ENCODE measurements at places on chromosomes 4 and X.

DNA sequence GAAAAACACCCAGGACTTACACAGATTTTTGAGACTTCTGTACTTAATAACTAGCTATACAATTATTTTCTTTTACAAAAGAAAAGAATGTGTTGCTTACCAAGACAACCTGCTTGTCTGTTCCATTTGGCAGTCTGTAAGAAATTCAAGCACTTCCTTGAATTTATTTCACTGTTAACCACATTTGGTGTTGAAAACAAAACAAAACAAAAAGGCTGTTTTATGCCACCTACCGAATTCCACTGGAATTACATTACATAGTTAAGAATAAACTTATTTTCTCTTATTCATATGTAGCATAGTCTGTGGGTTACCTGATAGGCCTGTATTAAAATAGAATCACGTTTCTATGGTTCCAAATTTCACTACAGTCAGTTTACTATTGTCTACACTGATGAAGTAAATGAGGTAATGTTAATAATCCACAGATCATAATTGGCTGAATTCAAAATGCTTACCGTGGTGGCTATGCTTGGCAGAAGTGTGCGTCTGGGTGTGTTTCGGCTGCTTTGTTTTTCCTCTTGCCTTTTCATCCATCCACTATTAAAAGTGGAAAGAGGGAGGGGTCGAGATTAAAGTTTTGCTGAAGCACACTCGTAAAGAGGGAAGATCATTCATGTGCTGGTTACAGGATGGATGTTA is at the start of gene TLR1:
TLR1 (minus strand) TSS at position 138 of the 642 bp plus-strand sequence. CDS start 5,960 bp downstream, outside the sequence.
- DNase-seq = peak; percentile 85

GRCh38 chr4:65416891-65417290 is 253.4 kb downstream of the EPHA5 start:
- peak; percentile 78 for DNase-seq

GRCh38 chr4:38125816-38126215 is 165.6 kb downstream of the PTTG2 start:
- no peak for DNase-seq

DNA sequence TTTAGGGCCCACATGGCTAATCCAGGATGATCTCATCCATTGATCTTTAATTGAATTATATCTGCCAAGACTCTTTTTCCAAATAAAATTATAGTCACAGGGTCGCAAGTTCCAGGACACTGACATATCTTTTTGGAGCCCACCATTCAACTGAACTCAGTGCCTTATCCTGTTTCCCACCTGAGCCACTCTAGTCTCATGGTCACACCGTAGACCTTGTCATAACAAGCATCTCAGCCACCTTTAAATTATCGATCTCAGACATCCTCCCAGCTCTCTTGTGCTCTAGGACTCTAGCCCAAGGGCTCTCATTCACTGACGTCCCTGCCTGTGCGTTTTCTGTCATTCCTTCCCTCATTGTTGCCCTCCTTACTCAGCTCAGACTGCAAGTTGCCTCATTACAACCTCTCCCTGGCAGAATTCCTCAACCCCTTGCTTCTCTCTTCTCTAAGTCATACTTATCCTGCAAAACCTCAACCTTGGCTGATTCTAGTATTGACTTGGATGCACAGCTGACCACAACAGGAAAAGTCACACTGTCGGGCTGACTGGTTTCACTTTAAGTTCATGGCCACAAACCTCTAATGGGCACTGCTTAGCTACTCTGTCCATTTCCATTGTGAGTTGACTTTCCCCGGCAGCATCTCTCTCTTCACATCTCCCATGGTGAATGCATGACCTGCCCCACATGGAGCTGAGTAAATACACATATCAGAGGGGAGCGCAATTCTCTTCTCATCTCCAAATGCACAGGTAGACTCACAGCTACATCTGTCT is 91.0 kb upstream of the TRIM2 start:
- DNase-seq = no peak

GRCh38 chrX:30597216-30598012 is 19.8 kb upstream of the TASL start:
- peak; percentile 29 for DNase-seq

DNA sequence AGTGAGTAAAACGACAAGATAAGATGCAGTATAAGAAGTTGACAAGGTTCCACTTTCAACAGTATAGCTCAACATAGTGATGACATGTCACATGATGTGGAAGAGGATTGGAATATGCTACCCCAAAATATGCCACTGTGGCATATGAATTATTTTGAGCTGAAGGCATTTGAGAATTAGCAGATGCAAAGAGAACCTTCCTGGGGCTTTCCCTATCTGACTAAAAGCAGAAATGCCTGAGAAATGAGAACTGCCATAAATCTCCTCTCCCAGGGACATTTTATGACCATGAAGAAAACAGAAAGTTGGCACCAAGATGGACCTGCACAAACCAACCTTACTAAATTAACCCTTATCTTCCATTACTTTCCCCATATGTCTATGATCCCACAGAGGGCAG is 24.8 kb downstream of the CDKN2AIP start:
- DNase-seq = no peak

DNA sequence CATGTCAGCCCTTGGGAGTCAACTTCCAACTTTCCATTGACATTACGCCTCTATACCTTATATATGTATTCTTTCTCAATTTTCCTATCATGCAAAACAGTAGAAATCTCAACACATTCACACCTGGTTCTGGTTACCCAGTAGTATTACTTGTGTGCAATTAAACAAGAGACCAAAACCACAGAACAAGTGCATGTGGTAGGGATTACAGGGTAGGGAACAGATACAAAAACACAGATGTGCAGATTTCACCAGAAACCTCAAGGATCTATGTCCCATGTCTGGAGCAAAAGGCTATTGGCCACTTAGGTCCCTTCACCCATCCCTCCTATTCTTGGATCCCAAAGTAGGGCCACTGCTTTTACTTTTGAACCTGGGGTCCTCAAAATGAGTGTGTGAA is 143.6 kb upstream of the ZCCHC13 start:
- no peak for DNase-seq

GRCh38 chr4:8085491-8086117 is 73.0 kb downstream of the ABLIM2 start:
- DNase-seq = no peak

DNA sequence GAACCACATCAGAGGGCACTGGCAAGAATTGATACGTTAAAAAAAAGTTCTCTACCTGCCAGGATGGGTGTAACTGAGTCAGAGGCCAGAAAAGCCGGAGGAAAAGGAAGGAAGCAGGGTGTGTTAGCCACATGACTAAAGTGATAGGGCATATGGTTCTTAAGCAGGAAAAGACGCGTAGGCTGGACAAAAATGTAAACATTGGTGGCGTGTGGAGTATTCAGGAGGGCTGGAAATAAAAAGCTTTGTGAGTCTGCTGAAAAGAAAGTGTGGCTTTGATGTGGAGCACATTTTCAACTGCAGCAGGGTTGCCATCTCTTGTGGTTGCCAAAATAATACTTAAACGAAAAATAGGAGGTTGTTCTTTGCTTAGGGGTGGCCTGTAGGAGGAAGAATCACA is 186.5 kb upstream of the RPL34 start:
- DNase-seq = peak; percentile 11

DNA sequence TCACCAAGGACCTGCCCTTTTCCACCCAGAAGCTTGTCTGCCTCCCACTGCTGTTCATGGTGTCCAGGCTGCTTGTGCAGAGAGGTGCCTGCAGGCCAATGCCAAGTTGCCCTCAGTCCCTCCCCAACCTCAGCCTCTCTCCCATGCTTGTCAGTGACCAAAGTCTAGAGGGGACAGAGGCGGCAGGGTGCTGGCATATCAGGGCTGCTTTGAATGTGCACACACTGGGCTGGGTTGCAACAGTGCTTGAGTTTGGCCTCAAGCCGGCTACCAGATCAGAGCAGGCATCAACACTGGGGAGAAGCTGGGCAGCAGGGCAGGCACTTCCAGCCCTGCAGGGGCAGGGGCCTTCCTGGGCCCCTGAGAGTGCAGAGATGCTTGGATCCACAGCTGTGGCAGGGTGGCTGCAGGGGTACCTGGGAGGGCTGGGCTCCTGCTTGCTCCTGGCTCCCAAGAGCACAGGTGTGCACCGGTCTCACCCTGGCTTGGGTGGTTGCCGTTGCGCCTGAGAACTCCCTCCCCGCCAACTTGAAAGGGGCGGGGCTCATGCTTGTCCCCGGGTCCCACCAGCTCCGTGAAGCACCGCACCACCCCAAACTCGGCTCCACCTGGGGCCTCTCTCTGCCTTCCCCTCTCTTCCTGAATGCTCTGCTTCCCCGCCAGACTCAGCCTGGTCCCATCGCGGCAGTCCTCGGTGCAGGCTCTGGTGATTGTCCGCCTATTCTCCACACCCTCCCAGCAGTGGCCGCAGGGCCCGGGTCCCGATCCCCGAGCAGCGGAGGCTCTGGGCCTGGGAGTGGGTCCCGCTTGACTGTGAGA is 1681.9 kb upstream of the ADGRL3 start:
- no peak for DNase-seq

DNA sequence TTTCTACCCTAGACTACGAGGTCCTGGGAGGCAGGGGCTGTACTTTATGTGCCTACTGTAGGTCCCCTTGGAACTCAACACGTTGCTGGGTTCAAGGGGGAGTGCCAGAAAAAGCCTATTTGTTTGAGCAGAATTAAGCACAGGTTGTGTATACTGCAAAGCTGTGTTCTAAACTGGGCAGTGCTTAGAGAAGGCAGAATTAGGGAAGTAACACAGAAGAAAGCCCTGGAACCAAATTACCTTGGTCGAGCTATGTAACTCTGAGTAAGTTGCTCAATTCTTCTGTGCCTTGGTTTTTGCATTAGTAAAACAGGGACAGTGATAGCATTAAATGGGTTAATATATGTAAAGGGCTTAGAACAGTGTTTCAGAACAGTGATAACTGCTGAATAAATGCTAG is 245.0 kb upstream of the SFRP2 start:
- DNase-seq = no peak

- DNase-seq = no peak
Observed at GRCh38 chrX:65596270-65597034, 61.9 kb upstream of the LAS1L start.

DNA sequence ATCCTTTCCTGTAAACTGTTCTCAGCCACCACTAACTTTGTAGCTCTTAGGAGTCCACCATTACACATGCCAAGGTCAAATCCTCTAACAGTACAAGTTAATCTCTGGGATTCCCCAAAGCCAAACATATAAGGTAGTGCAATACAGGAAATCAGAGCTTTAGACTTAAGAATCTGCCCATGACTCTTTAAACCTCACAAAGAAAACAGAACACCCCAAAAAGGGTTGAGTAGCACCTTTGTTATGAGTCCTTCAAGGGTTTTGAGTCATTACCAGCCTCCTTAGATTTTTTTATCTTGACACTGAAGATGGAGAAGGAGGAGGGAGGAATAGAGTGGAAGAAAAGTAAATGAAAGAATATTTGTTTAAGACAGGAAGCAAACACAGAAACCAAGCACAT is 243.9 kb upstream of the SPANXN1 start:
- no peak for DNase-seq

DNA sequence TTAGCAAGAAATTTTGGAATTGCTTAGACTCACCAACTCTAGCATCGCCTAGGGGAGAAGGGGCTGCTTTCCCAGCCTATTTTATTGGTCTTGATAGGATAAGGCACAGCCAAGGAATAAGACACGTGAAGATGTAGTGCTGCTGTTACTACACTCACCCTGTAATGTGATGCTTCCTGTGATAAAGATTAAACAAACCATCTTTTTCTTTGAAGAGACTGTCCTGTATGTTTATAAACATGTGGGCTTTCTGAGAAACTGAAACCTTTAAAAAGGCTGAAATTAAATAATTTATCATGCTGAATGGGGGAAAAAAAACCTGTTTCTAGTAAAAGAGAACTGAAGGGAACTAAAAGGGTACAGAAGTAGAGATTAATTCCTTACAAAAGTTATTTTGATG is 13.2 kb downstream of the TAPT1 start:
- no peak for DNase-seq

DNA sequence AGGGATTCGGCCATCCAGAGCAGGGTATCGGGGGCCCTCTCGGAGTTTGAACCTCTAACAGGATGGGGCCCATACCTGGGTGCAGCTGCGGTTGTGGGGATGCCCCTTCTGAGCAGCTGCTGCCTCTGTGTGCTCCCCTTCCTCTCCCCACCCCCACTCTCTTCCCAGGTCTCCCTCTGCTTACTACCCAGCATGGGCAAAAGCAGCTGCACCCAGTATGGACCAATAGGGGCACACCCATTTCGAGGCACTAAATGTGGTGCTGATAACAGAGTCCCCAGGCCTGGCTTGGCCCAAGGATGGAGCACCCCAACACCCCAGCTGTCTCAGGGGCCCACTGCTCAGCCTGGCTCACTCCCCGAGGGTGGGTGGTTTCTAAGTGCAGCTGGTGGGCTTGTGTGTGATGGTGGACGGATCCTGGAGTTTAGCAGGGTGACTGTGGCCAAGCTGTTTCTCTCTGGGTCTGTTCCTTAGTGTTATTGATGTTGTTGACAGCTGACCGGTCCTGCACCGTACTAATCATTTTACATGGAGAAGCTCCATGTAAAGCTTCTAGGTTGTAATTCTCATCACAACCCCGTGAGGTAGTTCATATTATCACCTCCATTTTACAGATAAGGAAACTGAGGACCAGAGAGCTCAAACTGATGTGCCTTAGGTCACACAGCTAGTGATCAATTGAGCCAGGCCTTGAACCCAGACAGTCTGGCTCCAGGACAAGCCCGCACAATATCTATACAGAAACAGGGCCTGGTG is 13.1 kb upstream of the KIAA0232 start:
- DNase-seq = no peak

DNA sequence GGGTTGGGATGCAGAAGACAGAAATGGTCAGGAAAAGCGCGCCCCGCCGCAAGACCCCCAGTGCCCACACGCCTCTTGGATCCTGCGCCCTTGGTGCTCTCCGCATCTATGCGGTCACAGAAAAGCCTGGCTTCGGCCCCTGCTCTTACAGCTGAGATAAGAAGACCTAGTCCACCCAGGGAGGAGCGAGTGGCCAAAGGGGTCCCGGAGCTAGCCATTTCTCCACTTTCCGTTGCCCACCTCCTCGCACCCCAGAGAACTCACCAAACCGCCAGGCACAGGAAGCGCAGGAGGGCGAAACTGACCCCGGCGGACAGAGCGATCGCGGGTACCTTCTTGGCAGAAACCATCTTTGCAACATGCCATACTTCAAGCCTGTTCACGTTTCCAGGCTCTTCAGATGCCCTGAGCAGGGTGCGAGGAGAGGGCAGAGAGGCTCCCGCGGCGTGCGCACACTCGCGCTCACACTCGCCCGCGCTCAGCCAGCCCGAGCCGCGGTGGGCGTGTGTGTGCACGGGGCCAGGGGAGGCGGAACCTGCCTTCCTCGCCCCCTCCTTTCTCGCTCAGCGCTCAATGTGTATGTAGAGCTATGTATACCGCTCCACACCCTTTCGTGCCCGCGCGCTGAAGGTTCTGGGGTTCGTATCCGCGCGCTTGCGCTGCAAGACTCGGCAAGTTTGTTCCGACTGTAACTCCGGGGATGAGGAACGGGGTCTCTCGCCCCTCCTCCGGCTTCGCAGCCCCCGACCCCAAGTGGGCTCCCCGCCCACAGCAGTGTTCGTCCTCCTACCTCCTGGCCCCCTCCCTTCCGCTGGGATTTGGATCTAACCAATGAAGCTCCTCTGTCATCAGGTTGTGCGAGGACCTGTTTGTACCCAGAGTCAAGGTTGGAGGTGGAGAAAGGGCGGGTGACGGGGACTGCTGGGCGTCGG is at the start of gene GABRA4:
GABRA4 (minus strand) TSS at position 507 of the 932 bp plus-strand sequence; CDS start at position 350, 157 bp downstream.
- DNase-seq = no peak

Data from muscle of leg (tissue), 16 donors.